Germinal center (tissue), 1 donor: ENCODE measurements at places on chromosomes 7 and 10.

DNA sequence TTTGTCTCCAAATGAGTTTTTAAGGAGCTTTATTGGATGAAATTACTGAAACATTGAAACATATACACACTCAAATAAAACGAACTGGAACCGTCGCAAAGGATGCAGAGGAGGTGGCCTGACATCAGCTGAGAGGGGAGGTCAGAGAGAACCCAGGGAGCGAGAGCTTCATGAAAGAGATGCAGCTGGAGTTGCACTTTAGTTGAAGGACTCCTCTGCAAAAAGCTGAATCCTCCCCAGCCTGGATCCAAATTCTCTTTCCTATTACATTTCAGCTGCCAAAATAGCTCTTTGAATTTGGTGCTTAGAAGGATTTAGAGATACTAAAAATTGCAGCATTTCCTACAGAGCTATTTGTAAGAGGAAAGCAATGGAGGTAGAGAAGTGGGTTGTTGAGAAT is 140.0 kb upstream of the DPP6 start:
- DNase-seq, result no peak

- no peak for DNase-seq
Observed at GRCh38 chr10:26468291-26468690, 30.1 kb downstream of the APBB1IP start.

- no peak for DNase-seq
Observed at GRCh38 chr10:108757946-108758345, 1165.4 kb downstream of the XPNPEP1 start.

- no peak for DNase-seq
Observed at GRCh38 chr10:114100848-114101741, 57.4 kb downstream of the ADRB1 start.

GRCh38 chr10:70197235-70197945 is 27.1 kb upstream of the SAR1A start:
- DNase-seq, result no peak

- peak; percentile 22 for DNase-seq
Observed at GRCh38 chr7:107501593-107501992, 31.7 kb downstream of the GPR22 start.

GRCh38 chr10:21372651-21373410 is 152.7 kb downstream of the SKIDA1 start:
- no peak for DNase-seq

DNA sequence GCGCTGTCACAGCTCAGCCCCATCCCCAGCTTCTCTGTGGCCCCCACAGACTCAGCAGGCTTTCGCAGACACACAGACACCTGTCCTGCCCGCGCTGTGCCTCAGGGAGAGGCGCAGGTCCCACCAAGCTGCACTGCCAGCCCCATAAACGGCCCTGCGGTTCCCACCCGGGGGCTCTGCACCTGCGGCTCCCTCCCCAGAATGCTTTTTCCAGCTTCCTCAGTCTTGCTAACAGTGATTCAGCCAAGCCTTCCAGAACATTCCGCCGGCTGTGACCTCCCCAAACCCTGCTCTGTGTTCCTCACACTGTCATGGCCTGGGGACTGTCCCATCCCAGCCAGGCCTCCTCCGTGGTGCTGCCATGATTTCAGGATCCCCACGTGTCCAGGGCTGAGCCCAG is 27.8 kb upstream of the TNRC18 start:
- DNase-seq, result no peak

GRCh38 chr10:121844537-121844936 is 83.3 kb downstream of the ATE1 start:
- no peak for DNase-seq

GRCh38 chr10:59470570-59470969 is 108.2 kb upstream of the FAM13C start:
- no peak for DNase-seq

- peak; percentile 54 for DNase-seq
Observed at GRCh38 chr7:121547544-121548092, 151.5 kb upstream of the FAM3C start.

DNA sequence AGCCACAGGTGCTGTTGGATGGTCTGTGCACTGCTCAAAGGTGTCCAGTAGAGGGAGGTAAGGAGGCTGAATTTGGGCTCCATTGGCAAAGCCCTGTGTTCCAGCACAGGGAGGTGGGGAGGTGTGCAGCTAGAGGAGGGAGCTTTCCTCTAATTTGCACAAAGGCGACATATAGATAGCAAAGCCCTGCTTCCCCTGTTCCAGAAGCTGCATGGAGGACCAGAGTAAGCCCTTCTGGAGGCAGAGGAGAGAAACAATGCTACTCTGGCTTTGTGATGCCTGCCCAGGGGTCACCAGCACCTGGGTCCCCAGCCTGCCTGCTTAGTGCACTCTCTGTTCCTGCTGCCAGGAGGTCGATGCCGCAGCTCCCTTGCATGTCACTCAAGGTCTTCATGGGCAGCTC is 3.4 kb upstream of the ARHGAP22 start:
- DNase-seq, result peak; percentile 80

- no peak for DNase-seq
Observed at GRCh38 chr10:60140651-60141632, 234.6 kb upstream of the CCDC6 start.

- DNase-seq, result no peak
Observed at GRCh38 chr7:110442381-110442837, 648.5 kb upstream of the LRRN3 start.

GRCh38 chr10:107894516-107894915 is 730.0 kb upstream of the SORCS1 start:
- DNase-seq, result no peak

DNA sequence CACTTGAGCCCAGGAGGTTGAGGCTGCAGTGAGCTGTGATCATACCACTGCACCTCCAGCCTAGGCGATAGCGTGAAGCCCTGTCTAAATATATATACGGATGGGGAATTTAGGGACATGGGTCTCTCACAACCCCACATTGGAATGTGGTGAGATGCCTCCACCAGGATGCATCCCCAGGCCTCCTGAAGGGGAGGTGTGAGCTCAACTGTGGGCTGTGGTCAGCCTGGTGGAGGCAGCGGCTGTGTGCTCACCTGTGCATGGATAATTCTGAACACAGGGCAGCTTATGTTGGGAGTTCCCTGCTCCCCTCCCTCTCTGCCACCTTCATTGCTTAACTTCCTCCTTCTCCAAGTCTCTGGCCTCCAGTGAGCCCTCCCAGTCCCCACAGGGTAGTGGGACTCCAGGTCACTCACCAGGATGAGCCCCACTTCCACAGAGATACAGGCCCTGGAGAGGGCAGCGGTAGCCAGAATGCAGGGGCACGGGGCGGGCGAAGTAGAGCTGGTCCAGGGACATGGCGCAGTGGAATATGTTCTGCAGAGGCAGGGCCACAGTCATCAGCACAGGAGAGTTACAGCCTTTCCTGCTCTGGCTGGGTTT is 30.4 kb downstream of the PYROXD2 start:
- DNase-seq, result no peak

DNA sequence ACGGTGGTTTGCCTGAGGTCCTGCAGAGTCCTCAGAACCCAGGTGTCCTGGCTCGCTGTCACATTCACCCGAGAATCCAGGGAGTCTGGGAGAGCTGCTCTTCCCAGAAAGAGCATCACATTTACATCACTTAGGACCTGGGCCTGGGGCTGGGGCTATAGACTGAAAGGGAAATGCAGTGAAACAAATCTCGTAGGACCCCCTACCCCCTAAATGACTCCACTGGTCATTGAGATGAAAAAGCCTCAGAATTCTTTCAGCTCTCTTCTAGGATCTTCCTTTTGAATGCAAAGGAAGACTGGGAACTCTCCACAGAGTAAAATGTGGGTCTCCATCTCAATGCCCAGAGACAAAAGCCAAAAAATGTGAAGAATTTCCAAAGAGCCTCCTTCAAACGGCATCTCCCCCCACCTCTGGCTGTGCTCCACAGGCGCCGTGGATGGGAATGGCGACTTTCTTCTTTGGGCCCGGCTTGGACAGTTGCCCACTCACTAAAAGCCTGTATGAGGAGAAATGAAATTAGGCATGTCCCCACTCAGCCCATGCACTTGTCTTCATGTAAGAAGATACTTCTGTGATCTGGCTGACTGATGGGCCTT is 49.0 kb upstream of the PODXL start:
- DNase-seq, result no peak

GRCh38 chr7:5666361-5666760 is 115.1 kb downstream of the RNF216 start:
- DNase-seq, result no peak

DNA sequence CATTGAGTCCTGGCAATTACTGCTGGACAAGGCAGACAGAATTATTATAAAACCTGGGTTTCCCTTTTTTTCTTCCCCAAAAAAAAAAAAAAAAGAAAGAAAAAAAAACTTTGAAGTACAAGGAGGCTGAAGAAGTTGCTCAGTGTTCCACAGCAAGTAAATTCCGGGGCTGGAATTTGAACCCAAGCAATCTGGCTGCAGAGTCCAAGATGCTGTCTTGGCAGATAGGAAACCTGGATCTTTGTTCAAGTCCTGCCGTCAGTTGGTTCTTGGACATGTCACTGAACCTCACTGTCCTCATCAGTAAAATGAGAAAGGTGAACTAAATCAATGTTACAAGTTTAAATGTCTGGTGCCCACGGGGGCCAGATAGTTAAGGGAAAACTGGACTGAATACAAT is 35.3 kb downstream of the ARID5B start:
- DNase-seq, result no peak

- no peak for DNase-seq
Observed at GRCh38 chr10:33489501-33490176, 155.2 kb upstream of the NRP1 start.

GRCh38 chr7:8175929-8176369 is 86.0 kb downstream of the ICA1 start:
- DNase-seq, result no peak

DNA sequence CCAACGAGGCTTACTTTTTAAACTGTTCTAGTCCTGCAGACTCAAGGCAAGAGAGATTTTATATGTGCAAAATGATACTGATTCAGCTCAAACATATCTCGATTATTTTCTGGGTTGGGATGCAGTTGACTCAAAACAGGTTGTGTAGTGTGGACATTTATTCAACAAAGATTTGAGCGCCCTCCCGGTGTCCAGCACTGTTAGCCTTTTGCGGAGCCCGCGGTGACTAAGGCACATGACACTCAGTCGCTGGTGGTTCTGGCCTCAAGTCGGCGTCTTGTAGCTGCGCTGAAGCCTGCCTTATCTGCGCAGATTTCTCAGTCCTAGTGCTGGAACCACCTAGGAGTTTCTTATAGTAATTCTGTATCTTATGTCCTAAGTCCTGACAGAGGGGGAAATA is 938 bp upstream of the CADPS2 start:
- DNase-seq, result no peak

DNA sequence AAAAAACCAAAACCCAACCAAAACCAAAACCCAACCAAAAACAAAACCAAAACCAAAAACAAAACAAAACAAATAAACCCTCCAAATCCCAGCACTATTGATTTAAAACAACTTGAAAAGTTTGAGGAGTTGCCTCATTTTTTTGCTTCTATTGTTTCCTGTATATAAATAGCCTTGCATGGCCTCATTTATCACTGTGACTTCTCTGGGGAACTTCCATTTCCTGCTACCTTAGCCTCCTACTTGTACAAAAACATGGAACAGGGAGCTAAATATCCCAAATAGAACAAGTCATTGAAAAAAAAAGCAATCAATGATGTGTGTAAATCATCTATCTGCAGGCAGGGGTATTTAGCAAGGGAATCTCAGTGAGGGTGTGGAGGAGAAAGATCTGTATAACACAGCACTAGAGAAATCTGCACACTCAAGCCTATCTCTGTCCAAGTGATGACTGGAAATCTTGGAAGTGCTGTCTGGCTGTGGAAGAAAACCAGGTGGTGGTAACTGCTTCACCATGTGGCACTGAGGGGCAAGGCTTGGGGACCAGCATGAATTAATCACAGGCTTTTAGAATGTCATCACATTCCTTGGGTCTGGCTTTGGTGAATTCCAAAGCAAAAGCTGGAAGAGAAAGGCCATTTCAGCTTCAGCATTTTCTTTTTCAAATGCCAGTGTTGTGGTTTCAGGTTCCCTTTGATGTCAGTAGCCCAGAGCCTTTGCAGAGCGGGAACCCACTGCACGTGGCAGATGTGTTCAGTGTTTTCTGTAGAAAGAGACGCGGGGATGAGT is 349.5 kb upstream of the ZNF32 start:
- DNase-seq, result no peak

DNA sequence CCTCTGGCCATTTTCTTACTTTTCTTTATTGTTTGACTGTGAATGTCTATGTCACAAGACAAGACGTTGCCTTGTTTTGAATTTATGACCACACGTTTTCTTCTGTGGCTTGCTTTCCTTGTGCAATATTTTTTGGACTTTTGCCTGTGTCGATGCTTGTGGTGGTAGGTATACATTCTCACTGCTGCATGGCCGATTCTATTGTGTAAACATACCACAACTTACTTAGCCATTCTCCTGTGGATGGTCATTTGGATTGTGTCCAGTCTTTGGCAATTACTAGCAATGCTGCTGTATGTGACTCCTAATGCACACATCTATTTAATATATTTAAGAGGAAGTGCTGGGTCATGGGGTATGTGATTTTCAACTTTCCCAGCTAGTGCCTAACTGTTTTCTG is 18.0 kb upstream of the DLG5 start:
- no peak for DNase-seq

- DNase-seq, result no peak
Observed at GRCh38 chr10:91043173-91043910, 122.5 kb upstream of the ANKRD1 start.

- no peak for DNase-seq
Observed at GRCh38 chr10:112448888-112449287, 1.9 kb downstream of the VTI1A start.

- no peak for DNase-seq
Observed at GRCh38 chr7:115851291-115851690, 179.3 kb downstream of the TFEC start.

DNA sequence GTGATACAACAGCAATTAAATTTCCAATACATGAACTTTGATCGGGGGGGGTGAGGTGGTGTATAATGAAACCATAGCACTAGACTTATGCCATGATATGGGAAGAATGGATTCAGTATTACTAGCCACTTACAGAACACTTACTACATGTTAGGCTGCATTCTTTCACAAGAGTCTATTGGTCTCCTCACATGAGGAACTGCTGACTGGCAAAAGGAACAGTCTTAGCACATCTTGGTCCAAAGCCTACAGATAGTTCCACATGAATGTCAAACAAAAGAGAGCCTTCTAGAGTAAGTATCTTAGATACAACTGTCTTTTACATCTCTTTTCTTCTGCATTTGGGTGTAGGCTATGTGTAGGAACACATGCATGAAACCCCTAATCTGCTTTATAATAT is 115.9 kb upstream of the DNAJB12 start:
- DNase-seq, result no peak
